Inflammatory macrophage (primary cell): ENCODE measurements at places on chromosomes 6 and 20.

- no peak for DNase-seq
These were observed 320.2 kb upstream of the CHD6 start for GRCh38 chr20:41938353-41938752.

- DNase-seq: peak; percentile 62
These were observed 53.3 kb upstream of the HFE start for GRCh38 chr6:26033941-26034354.

DNA sequence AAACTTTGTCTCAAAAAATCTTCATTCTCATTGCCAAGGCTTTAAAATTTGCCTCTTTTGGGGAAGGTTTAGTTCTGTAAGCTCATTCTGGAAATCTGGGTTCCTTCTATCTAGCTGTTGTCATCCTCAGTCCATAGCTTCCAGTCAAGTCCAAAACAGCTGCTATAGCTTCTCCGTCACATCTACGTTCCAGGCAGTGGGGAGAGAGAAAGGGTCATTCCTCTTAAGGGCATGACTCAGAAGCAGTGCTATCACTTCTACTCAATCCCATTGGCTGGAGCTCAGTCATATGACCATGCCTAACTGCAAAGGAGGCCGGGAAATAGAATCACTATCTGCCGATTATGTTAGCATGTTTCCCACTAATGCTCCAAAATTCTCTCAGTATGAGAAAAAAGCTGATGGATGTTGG, 141.4 kb upstream of the PTPN1 start:
- DNase-seq: no peak

DNA sequence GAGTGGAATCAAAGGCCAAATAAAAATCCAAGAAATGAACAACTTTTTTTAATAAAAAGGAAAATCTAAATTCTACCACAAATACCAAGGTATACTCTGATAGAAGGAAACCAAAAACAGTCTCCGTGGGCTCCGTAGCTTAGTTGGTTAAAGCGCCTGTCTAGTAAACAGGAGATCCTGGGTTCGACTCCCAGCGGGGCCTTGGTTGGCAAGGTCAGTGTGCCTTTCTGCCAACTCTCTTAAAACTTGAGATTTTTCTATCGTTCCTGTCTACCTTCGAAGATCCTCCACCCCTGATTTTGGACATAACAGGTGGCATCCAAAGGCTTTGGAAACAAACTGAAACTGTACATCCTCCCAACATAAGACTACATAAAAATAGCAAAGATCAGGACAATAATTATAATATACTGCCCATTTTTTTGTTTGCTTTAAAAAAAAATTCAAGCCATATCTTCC, 197.9 kb downstream of the TRIM27 start:
- no peak for DNase-seq

DNA sequence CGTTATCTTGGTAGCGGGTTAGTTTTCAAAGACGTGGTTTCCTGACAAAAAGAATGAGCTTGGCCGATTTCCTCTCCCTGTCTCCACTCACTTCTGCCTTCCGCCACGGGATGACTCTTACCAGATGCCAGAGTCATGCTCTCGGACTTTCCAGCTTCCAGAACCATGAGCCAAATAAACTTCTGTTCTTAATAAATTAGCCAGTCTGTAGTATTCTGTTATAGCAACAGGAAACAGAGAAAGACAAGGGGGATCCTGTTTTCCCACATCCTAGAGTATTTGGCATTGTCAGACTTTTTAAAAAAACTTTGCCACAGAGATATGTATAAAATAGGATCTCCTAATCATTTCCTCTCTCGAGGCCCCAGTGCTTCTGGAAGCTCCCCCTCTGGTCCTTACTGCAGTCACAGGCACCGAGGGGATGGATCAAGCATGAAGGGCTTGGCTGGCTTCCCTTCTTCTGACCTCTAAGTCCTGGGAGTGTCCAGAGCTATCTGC, 84.9 kb upstream of the NAA20 start:
- peak; percentile 31 for DNase-seq

DNA sequence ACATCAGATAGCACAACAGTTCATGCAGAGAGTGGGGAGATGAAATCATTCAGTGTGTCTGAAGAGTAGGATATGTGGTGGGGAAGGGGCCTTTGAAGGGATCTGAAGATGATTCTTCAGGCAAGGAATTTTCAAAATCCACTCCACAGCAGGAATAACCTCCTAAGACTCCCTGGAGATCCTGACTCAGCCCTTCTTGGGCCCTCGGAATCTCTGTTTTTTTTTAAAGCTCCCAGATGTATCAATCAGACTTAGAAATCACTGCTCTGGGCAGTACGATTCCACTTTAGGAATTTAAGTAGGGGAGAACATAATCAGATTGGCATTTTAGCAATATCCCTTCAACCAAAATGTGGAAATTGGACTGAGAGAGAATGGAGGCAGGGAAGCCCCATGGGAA, 55.5 kb downstream of the RIOK1 start:
- DNase-seq: no peak

DNA sequence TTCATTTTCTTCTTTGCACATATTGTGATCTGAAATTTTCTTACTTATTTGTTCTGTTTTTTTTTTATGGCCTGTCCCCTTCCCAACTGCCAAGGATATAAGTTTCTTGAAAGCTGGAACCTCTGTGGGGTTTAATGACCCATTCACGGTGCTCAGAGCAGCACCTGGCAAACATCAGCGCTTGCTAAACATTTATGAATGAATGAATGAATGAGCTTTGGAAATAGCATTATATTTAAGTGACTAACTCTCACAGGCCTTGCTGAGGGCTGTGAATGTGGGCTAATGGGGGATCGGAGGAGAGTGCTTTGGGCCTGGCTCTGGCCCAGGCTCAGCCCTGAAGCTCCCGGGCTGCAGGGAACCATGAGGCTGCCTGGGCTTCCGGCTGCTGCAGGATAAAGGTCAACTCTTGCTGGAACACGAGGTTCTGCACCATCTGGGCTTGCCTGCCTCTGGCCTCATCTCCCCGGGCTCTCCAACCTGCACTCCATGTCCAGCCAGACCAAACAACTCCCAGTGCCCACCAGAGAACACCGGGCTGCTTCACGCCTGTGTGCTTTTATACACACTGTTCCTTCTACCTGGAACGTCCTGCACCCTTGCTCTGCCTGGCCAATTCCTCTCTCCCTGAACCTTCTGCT, 14.6 kb upstream of the ARMC12 start:
- DNase-seq: no peak

DNA sequence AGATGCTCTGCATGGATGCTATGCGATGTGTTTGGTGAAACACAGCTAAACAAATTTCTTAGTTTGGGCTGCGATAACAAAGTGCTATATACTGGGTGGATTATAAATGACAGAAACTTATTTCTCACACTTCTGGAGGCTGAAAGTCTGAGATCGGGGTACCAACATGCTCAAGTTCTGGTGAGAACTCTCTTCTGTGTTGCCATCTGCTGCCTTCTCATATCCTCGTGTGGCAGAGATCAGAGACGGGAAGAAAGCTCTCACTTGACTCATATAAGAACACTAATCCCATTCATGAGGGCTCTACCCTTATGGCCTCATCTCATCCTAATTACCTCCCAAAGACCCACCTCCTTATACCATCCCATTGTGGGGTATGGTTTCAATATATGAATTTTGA, 162.0 kb upstream of the DTNBP1 start:
- no peak for DNase-seq

- no peak for DNase-seq
These were observed 32.9 kb downstream of the PKIG start for GRCh38 chr20:44615169-44615791.

DNA sequence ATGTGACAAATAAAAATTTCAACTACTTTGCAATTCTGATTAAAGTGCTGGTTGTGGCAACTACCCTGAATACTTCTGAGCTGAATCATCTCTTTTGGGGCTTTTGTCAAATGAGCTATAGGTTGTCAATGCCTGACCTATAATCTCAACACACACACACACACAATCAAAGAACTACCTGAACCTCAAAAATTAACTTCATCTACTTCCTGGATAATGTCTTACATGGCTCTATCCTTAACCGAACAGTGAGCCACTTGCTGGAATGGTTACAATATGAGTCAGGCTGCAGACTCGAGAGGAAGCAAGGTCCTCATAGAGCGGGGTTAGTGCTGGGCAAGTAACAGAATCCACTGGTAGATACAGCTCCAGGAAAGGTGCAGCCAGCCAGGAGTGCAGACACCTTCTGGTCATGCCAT, 70.6 kb upstream of the DST start:
- DNase-seq: no peak

DNA sequence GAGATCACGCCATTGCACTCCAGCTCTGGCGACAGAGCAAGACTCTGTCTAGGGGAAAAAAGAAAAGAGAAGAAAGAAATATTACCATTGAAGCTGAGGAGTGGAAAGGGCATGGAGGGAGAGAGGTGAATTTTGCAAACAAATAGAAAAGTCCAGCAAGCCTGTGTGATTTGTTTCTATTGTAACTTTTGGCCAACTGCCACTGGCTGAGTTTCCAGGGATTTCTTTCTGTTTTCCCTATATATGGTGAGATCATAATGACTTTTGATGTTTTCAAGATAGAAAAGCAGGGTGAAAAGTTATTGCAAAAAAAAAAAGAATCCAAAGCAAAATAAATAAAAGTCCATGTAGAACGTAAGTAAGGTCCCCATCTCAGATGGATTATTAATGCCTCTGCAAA, 184.2 kb upstream of the RALGAPA2 start:
- DNase-seq: no peak

DNA sequence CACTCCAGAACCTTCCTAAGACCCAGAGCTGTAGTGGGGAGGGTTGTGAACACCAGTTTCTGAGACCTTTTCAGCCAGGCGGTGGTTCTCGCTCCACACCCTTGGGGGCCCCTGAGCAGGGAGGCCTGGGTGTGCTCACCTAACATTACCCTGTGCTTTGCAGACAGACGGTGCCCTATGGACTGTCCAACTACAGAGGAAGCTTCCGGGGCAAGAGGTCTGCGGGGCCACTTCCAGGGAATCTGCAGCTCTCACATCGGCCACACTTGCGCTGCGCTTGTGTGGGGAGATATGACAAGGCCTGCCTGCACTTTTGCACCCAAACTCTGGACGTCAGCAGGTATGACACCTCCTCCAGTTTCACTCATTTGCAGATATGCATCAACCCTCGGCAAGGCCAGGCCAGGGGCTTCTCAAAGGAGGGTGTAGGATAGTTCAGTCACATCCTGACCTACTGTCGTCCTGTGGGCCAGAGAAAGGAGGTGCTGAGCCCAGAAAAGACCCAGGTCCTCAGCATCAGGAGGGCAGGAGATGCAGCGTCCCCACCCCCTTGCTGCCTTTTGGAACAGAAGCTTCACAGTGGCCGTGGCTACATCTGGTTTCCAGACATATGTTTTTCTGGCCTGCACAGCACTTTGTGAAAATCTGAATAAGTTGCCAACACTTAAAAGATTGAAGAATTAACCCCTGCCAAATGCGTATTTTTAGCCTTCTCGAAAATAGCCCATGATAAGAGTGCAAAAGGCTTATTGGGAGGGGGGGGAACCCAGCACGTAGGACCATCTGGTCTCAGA, 20.6 kb downstream of the EDN3 start:
- DNase-seq: no peak

DNA sequence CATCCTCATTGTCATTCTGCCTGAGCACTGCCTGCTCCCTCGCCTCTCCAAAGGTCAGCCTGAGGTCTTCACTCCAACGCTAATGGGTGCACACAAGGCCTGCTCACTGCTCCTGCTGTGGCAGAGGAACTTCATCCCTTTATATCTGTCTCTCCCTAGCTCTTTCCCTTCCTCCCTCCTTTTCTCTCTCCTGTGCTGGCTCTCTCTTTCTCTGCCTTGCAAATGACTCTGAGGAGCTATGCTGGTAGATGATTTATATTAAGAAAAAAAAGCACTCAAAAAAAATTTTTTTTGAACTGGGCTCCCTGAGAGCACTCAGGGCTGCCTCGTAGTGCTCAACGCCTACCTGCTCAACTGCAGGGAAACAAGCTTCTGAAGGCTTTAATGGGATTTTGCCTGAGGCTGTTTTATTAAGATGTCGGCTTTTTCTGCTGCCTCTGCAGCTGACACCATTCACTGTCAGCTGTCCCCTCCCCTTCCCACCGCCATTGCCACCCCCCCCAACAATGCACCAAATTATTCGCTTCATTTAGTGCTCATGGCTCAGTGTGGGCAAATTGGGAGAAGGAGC, 137.7 kb upstream of the DEFB112 start:
- DNase-seq: no peak

GRCh38 chr6:85942844-85943243, 300.2 kb upstream of the SYNCRIP start:
- DNase-seq: no peak

GRCh38 chr6:37244430-37245310, 12.9 kb upstream of the TBC1D22B start:
- peak; percentile 86 for DNase-seq

GRCh38 chr20:45427236-45428149, 11.6 kb downstream of the PIGT start:
- no peak for DNase-seq

DNA sequence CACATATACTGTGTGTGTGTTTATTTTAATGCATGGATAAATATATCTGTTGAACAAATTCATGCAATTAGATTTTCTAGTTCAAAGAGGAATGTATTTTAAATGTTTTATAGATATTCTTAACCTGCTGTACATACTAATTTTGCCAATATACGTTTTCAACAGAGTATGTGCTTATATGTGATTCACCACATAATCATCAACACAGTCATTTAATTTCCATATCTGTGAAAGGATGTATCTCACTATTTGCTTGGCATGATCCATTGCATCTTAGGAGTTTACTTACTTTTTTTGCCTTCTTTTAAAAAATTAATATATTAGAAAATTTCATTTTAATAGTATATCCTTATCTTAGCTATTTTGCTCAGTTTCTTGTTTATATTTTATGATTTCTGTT, 902.3 kb upstream of the CITED2 start:
- no peak for DNase-seq

DNA sequence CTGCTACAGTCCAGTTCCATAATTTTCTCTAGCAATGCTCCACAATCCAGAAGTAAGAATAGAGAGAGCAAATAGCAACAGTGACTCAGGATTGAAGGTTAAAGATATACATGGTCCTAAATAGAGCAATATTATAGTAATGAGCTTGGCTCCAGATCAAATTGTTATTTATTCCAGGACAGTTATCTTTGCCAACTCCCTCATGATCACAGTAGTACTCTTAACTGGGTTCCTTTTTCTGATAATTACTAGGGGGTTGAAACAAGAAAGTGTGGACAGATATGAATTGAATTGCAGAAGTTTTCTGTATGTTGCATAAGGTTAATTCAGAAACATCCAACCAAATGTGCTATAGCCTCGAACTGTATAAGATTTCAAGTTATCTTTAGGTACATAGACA, 11.9 kb downstream of the FAM184A start:
- no peak for DNase-seq

GRCh38 chr6:46262928-46263706, 92.3 kb upstream of the ENPP5 start:
- no peak for DNase-seq

DNA sequence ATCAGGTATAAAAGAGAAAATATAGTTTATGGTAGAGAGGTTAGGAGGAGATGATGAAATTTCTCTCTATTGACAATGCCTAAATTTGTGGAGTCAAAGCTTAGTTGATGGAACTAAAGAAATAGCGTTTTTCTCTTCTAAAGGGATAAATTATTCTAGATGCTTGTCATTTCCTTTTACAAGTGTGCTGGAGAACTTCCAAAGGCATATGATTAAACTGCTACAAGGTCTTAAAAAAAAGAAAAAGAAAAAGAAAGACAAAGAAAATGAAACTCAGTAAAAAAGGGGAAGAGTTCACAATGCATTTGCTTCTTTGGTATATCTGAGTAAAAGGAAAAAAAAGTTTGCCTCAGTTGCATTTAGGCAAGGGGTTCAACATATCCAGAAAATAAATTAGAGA, 499.8 kb upstream of the PTCHD4 start:
- no peak for DNase-seq
